ENCODE measurements at places on chromosomes 5 and 9.
A peak's percentile ranks its signal among the peaks of the same experiment; 100 is the strongest.

GRCh38 chr9:126164796-126165525, 161.7 kb upstream of the MVB12B start:
- DNase-seq: no peak

GRCh38 chr9:11319538-11319937, 706.7 kb upstream of the PTPRD start:
- DNase-seq: no peak

DNA sequence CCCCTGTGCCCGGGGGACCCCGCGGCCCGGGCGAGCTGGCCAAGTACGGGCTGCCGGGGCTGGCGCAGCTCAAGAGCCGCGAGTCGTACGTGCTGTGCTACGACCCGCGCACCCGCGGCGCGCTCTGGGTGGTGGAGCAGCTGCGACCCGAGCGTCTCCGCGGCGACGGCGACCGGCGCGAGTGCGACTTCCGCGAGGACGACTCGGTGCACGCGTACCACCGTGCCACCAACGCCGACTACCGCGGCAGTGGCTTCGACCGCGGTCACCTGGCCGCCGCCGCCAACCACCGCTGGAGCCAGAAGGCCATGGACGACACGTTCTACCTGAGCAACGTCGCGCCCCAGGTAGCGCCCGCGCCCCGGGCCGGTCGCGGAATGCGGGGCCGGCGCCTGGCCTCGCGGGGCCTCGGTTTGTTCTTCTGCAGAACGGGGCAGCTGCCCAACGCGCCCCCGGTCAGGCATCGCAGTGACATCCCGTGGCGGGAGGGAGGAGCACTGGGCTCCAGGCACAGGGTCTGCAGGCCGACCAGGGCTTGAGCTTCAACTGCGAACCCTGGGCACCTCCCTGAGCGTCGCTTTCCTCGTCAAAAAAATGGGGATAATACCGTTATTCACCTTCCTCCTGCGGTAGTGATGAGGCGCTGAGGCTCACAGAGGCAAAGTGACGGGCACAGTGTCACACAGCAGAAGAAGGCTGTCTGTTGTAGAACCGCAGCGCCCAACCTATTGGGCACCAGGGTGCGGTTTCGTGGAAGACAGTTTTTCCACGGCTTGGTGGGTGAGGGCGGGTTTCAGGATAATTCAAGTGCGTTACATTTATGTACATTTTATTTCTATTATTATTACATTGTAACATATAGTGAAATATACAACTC, 777 bp downstream of the ENDOG start:
- peak; percentile 30 for DNase-seq

GRCh38 chr5:135233477-135233876, 165.6 kb downstream of the MACROH2A1 start:
- DNase-seq: no peak

- no peak for DNase-seq
These were observed 9.9 kb downstream of the TEK start for GRCh38 chr9:27118916-27119315.

- no peak for DNase-seq
These were observed 4.8 kb upstream of the HOMER1 start for GRCh38 chr5:79518718-79519117.

GRCh38 chr9:20508242-20508641, 114.1 kb downstream of the MLLT3 start:
- DNase-seq: no peak

GRCh38 chr5:74648835-74649293, 8.3 kb upstream of the ENC1 start:
- no peak for DNase-seq

DNA sequence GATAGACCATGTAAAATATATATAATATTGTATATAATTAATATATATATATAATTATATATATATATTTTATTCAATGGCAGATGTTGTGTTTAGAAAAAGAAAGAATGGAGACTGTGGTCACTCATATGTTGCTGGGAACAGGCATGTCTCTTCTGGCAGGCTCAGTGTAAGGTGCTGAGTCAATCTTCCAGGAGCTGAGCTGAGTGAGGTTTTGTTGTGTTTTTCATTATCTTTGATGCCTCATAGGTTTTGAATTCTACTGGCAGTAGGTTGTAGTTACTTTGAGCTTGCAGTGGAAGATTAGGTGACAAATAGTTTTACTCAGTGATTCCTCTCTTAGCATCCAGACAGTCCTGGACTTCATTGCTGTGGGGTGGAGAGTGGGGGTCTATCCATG, 561.3 kb downstream of the IRX1 start:
- no peak for DNase-seq

All from effector CD4-positive, alpha-beta T cell (primary cell).